ENCODE measurements at places on chromosomes 7 and 10. TPM values are rescaled to one million over a fixed set of nuclear protein-coding genes. Genes with fewer than 3 reads are reported as not detected.

DNA sequence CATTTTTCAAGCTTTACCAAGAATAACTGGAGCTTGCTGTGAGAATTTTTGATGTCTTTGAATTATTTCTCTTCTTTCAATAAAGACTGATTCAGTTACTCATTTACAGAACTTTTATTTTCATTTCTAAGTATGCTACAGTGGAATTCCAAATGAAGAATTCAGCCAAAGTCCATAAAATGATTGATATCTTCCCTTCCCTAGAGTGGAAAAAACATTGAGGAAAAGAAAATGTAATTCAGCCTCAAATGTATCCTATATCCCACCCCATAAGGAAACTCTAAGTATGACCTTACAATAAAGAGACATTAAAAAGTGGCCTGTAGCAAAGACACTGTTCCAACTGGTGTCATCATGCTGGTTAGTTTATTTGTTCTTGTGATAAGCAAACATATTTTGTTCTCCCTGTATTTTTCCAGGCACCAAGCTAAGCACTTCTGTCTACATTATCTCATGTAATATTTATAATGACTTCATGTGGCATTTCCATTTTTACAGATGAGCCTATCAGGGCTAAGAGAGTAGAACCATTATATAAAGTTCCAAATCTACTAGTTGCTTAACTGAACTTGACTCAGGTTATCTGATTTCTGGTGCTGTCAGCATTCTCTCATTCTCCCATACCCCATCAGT, 450.4 kb downstream of the NEBL start:
- DNase-seq: no peak

DNA sequence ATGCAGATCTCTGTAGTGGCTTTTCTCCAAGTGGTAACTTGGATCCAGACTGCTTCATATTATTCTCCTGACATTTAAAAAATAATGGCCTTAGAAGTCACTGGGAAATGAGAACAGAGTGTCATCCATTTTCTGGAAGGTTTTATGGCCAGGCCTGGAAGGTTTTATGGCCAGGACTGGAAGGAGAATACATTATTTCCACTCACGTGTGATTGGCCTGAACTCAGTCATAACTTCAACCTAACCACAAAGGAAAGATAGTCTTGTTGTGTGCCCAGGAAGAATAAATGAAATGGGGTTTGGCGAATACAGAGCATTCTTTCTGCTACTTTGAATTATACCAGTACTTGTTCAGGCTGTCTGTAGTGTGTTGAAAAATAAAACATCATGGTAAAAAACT, 360.9 kb downstream of the GPAM start:
- no peak for DNase-seq

GRCh38 chr10:113661332-113661731, 2.5 kb downstream of the NRAP start:
- DNase-seq: no peak

GRCh38 chr10:114389426-114389825, 14.9 kb downstream of the AFAP1L2 start:
- DNase-seq: no peak

The TEX36 gene
- total RNA-seq: not detected

The TLX1 gene
- not detected for total RNA-seq

The C10orf62 gene
- not detected for total RNA-seq

The BHLHA15 gene
- total RNA-seq: not detected

The VWA2 gene
- not detected for total RNA-seq
